Caco-2 (cell line): ENCODE measurements at places on chromosomes 12 and 14. TPM values are rescaled to one million over a fixed set of nuclear protein-coding genes. Genes with fewer than 3 reads are reported as not detected.

GRCh38 chr14:36676236-36676635, 14.6 kb downstream of the PAX9 start:
- peaks cover 7% of the 10 kb centered on the region; the same call in 1 of the 2 replicates for H3K4me1 ChIP-seq
- no peak overlapping the region for H3K27ac ChIP-seq
- no peaks in the 10 kb centered on the region for H3K36me3 ChIP-seq
- H3K4me3 ChIP-seq = no peak overlapping the region
- no peaks in the 10 kb centered on the region for H3K27me3 ChIP-seq

DNA sequence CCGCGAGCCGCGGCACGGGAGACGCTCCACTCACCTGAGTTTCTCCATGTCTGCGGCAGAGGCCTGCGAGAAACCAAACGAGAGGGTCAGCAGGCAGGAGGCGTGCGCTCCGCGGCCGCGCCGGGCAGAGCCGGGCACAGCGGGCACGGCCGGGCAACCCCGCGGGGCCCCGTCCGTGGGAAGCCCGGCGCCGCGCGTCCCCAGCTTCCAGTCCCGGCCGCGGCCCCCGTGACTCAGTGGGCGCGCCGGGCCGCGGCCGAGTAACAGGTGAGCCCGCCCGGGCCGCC, 19.4 kb downstream of the BEGAIN start:
- H3K27ac ChIP-seq = no peak overlapping the region
- no peak for DNase-seq
- H3K4me1 ChIP-seq = no peaks in the 10 kb centered on the region

GRCh38 chr12:120049426-120049825, 60.4 kb downstream of the BICDL1 start:
- peaks cover 5% of the 10 kb centered on the region; the same call in 1 of the 2 replicates for H3K4me1 ChIP-seq
- no peak overlapping the region for H3K4me3 ChIP-seq
- no peaks in the 10 kb centered on the region for H3K36me3 ChIP-seq
- DNase-seq = no peak
- H3K27ac ChIP-seq = no peak overlapping the region

DNA sequence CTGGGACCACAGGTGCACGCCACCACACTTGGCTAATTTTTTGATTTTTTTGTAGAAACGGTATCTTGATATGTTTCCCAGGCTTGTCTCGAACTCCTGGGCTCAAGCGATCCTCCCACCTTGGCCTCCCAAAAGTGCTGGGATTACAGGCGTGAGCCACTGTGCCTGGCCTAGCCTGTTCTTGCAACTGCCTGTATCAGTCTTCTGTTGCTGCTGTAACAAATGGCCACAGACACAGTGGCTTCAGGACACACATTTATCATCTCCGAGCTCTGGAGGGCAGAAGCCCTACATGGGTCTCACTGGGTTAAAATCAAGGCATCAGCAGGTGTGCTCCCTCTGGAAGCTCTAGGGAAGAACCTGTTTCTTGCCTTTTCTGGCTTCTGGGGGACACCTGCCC, 79.9 kb upstream of the NCOR2 start:
- H3K27ac ChIP-seq = no peak overlapping the region
- H3K4me1 ChIP-seq = no peaks in the 10 kb centered on the region
- DNase-seq = no peak
- no peak overlapping the region for H3K4me3 ChIP-seq
- no peaks in the 10 kb centered on the region for H3K27me3 ChIP-seq

DNA sequence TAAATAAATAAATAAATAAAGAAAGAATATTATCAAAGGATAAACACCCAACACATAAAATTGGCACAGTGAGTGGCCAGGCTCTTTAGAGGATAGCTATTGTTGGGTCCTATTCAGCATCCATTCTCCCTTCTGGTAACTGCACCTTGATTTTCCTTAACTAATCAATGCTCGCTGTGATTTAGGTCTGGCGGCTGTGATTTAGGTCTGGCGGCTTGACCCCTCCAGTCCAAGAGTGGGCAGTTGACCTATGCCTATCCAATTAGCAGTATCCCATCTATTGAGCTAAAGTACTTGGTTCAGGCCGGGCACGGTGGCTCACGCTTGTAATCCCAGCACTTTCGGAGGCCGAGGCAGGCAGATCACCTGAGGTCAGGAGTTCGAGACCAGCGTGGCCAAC, 9.7 kb upstream of the SLC15A4 start:
- H3K36me3 ChIP-seq = no peaks in the 10 kb centered on the region
- H3K4me1 ChIP-seq = no peaks in the 10 kb centered on the region
- no peaks in the 10 kb centered on the region for H3K27me3 ChIP-seq
- no peak overlapping the region for H3K4me3 ChIP-seq
- DNase-seq = no peak

Gene KRT77
- not detected in 2 replicates for total RNA-seq

Gene GLI1
- total RNA-seq = 0.48 and 0.53 TPM in 2 replicates

- DNase-seq = no peak
- no peak overlapping the region for H3K27ac ChIP-seq
- no peak overlapping the region for H3K4me3 ChIP-seq
These were observed 513.8 kb upstream of the CCDC196 start for GRCh38 chr14:65972346-65972870.

Gene CCDC196
- not detected in 2 replicates for total RNA-seq

- no peak for DNase-seq
- no peaks in the 10 kb centered on the region for H3K27me3 ChIP-seq
- peaks cover 8% of the 10 kb centered on the region for H3K4me1 ChIP-seq
- H3K36me3 ChIP-seq = no peaks in the 10 kb centered on the region
- H3K4me3 ChIP-seq = no peak overlapping the region
These were observed 122.9 kb upstream of the PCED1B start for GRCh38 chr12:46956451-46957035.

GRCh38 chr12:104750061-104750460, 208.0 kb downstream of the SLC41A2 start:
- no peaks in the 10 kb centered on the region for H3K36me3 ChIP-seq
- no peaks in the 10 kb centered on the region for H3K4me1 ChIP-seq
- no peak for DNase-seq
- no peak overlapping the region for H3K27ac ChIP-seq
- H3K27me3 ChIP-seq = no peaks in the 10 kb centered on the region
- no peak overlapping the region for H3K4me3 ChIP-seq

DNA sequence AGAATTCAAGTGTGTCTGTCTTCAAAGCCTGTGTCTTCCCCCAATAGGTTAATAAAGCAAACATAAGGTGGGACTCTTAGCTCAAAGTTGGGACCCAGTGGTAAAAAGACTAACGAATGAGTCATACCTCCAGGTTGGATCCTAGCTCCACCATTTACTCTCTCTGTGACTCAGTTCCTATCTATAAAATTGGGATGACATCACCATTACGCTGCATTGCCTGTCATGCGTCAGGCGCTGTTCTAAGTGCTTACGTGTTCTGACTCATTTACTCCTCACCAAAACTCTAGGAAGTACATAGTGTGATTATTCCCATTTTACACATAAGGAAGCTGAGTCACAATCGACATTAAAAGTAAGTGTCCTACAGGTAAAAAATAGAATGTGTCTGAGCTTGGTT, 915.8 kb downstream of the VRK1 start:
- H3K27ac ChIP-seq = no peak overlapping the region
- H3K36me3 ChIP-seq = no peaks in the 10 kb centered on the region
- H3K27me3 ChIP-seq = no peaks in the 10 kb centered on the region
- no peak for DNase-seq
- no peaks in the 10 kb centered on the region for H3K4me1 ChIP-seq

GRCh38 chr12:83317595-83317994, 630.9 kb downstream of the TMTC2 start:
- no peaks in the 10 kb centered on the region for H3K4me1 ChIP-seq
- H3K4me3 ChIP-seq = no peak overlapping the region
- no peaks in the 10 kb centered on the region for H3K36me3 ChIP-seq

Gene POTEG
- not detected in 2 replicates for total RNA-seq

- H3K4me3 ChIP-seq = no peak overlapping the region
- DNase-seq = no peak
- H3K27ac ChIP-seq = no peak overlapping the region
- no peaks in the 10 kb centered on the region for H3K27me3 ChIP-seq
- H3K4me1 ChIP-seq = no peaks in the 10 kb centered on the region
- H3K36me3 ChIP-seq = no peaks in the 10 kb centered on the region
These were observed 252.6 kb downstream of the ACSS3 start for GRCh38 chr12:81330480-81330879.

GRCh38 chr14:71346685-71347084, 439.4 kb downstream of the PCNX1 start:
- H3K36me3 ChIP-seq = no peaks in the 10 kb centered on the region
- no peak overlapping the region for H3K27ac ChIP-seq
- H3K4me1 ChIP-seq = peaks cover 13% of the 10 kb centered on the region
- H3K27me3 ChIP-seq = no peaks in the 10 kb centered on the region

Gene GPR162
- total RNA-seq = 0.81 and 1.2 TPM in 2 replicates

DNA sequence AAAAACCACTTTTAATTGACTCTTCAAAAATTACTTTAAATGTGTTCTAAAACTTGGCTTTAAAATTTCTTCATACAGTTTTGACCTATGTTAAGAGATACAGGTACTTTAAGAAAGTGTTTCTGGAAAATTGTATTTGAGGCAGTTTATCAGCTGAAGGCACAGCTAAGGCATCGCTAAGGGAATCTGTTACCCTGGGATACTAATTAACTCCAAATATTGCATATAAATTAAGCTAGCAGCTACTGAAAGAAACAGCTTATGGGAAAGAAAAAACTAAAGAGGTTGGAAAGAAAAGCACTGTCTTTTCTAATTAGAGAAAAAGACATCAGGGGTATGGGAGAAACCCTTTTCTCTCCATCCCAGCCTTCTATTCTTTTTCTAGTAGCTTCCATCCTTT, 134.1 kb upstream of the SLC35F4 start:
- H3K4me3 ChIP-seq = no peak overlapping the region
- no peaks in the 10 kb centered on the region for H3K4me1 ChIP-seq
- H3K36me3 ChIP-seq = no peaks in the 10 kb centered on the region
- H3K27ac ChIP-seq = no peak overlapping the region

Gene KRT83
- total RNA-seq = not detected in 2 replicates

Gene IAPP
- total RNA-seq = not detected in 2 replicates

GRCh38 chr14:21974741-21975140, 301.1 kb upstream of the OR4E1 start:
- no peak overlapping the region for H3K27ac ChIP-seq
- no peaks in the 10 kb centered on the region for H3K4me1 ChIP-seq
- H3K4me3 ChIP-seq = no peak overlapping the region
- H3K27me3 ChIP-seq = no peaks in the 10 kb centered on the region

Gene NR2C1
- 49.7 and 51.1 TPM in 2 replicates for total RNA-seq

DNA sequence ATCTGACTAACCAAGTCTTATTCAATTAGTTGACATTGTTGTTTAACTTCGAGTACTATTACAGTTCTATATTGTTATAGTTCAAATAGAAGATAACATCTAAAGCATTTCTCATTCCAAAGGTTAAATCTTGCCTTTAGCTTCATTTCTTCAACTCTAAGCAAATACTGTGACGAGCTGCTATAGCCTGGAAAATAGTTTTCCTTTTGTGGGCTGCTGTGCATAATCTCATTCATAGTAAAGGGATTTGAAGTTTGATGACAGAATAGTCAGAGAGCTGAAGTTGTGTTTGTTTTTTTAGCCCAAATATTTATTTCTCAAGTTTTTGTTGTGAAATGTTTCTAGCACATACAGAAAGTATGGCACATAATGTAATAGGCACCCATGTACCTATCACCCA, 13.4 kb downstream of the PSEN1 start:
- no peak for DNase-seq
- no peaks in the 10 kb centered on the region; the same call in none of the 2 replicates for H3K36me3 ChIP-seq
- H3K27ac ChIP-seq = peak overlapping the region; percentile 55
- H3K27me3 ChIP-seq = no peaks in the 10 kb centered on the region

GRCh38 chr12:54956818-54957641, 27.5 kb downstream of the TESPA1 start:
- no peak overlapping the region for H3K4me3 ChIP-seq
- H3K4me1 ChIP-seq = no peaks in the 10 kb centered on the region
- no peak overlapping the region for H3K27ac ChIP-seq

Gene SRGAP1
- total RNA-seq = 21.7 and 22.1 TPM in 2 replicates

- no peak for DNase-seq
- H3K27me3 ChIP-seq = no peaks in the 10 kb centered on the region
- H3K27ac ChIP-seq = no peak overlapping the region
These were observed 25.7 kb downstream of the MOK start for GRCh38 chr14:102279282-102279681.

DNA sequence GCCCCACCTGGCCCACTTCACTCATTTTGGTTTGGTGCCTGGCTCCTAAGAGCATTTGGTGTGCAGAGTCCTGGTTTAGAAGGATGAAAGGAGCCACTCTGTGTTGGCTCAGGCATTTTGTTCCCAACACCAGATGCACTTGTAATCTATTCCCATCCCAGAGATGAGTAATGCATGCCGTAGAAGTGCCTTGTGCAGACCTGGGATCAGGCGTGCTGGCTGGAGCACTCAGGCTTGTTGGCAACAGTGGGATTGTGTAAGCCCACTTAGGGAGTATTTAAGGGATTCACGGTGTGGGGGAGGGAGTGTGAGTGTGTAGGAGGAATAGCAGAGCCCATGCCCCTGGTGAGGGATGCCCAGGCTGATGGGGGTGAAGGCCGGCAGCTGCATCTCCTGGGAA, 501.5 kb upstream of the TBX3 start:
- no peak overlapping the region for H3K27ac ChIP-seq
- H3K36me3 ChIP-seq = no peaks in the 10 kb centered on the region
- no peaks in the 10 kb centered on the region for H3K27me3 ChIP-seq
- no peak overlapping the region for H3K4me3 ChIP-seq

- H3K36me3 ChIP-seq = no peaks in the 10 kb centered on the region; the same call in 1 of the 2 replicates
- H3K27ac ChIP-seq = no peak overlapping the region
- no peaks in the 10 kb centered on the region for H3K27me3 ChIP-seq
- no peak for DNase-seq
These were observed 2.2 kb downstream of the ADIPOR2 start for GRCh38 chr12:1692895-1693610.

DNA sequence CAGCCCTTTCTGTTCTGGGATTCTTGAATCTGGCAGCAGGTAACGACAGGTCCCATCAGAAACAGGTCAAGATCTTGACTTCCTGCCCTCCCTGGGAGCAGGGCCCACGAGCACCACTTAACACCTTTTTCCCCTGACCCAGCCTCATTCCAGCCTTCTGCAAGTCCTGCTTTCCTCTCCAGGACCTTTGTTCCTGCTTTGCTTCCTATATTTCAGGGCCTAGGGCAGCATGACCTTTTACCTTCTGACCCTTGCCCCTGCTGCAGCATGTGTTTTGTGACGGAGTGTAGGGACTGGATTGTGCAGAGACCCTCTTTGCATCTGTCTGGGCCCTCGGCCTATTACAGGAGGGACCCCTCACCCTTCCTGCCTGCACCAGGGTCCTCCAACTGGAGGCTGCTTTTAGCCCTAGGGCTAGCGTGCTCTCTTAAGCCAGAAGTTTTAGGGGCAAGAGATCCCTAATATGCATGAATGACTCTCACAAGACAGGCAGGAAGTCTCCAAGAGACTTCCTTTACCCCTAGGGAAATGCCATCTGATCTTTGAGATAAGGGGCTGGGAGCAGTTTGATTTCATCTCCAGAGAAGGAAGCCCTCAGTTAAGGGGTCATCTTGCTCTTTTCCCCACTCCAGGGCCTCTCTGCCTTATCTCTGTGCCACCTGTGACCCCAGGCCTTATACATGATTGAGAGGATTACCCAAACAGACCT, 209.4 kb upstream of the BCL2L14 start:
- no peaks in the 10 kb centered on the region for H3K36me3 ChIP-seq
- H3K27ac ChIP-seq = peak overlapping the region; percentile 53
- peak; percentile 44 for DNase-seq
- peaks cover 9% of the 10 kb centered on the region for H3K4me1 ChIP-seq

Gene MORN3
- 21.8 and 36.5 TPM in 2 replicates for total RNA-seq

GRCh38 chr12:78918268-78918667, 53.7 kb downstream of the SYT1 start:
- no peak overlapping the region for H3K27ac ChIP-seq
- no peaks in the 10 kb centered on the region for H3K36me3 ChIP-seq
- no peak for DNase-seq
- H3K27me3 ChIP-seq = no peaks in the 10 kb centered on the region
- H3K4me3 ChIP-seq = no peak overlapping the region
